ENCODE measurements at places on chromosomes 11 and 22. TPM values are rescaled to one million over a fixed set of nuclear protein-coding genes. Genes with fewer than 3 reads are reported as not detected.

The OVOL1 gene
- polyA plus RNA-seq: 0.34 TPM

The INS gene
- polyA plus RNA-seq: not detected

DNA sequence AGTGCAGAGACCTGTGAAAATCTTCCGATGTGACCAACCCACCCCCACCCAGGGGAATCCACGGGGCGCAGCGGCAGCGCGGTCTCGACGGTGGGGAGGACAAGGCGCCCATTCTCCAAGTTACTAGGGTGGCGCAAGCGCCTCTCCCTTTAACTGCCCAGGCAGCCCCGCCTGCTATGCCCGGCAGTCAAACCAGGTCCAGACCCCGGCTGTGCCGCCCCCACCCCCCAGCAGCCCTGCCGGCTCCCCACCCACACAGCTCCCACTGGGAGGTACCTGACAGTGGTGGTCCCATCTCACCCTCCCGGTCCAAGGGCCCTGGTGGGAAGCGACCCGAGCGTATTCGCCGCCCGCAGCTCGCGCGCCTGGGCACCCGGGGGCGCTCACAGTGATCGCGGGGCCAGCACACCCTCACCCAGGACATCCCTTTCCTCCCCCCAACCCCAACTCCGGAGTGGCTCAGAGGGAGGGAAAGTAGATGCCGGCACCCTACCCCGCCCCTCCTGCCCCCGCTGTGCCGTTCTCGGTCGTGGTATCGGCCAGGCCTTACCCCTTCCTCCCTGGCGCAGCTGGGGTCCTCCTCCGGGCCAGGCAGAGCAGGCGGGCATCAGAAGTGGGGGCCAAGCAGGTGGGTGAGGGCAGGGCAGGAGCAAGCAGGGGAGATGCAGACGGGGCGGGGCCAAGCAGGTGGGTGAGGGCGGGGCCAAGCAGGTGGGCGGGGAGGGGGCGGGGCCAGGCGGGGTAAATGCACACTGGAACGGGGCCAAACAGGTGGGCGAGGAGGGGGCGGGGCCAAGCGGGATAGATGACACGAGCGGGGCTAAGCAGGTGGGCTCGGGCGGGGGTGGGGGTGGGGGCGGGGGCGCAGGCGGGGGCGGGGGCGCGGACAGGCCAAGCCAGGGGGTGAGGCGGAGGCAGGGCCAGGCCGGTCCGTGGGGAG lies at the start of gene TRPM5:
TSS of gene TRPM5 (minus strand) at position 634 of the 940 bp plus-strand sequence. CDS start 21,478 bp downstream, outside the sequence.
- peak; percentile 82 for DNase-seq

DNA sequence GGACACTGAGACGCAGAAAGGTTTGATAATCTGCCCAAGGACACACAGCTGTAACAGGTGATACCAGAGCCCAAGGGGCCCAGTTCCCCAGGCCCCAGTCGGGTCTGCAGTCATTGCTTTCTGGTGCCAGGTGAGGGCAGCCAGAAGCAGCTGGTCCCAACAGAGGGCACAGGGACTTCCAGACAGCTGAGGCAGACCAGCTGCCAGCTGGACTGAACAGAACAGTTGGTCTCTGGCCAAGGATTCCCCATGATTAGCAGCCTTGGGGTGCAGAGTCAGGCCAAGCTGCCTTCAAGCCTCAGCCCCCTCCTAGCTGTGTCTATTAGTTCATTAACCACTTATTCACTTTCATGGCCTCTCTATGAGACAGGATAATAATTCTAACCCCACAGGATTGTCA lies 105.6 kb downstream of the RRAS2 start:
- no peak for DNase-seq

- no peak for DNase-seq
Measured at GRCh38 chr11:86591631-86592030, 80.8 kb downstream of the ME3 start.

The PHOX2A gene
- polyA plus RNA-seq: not detected

DNA sequence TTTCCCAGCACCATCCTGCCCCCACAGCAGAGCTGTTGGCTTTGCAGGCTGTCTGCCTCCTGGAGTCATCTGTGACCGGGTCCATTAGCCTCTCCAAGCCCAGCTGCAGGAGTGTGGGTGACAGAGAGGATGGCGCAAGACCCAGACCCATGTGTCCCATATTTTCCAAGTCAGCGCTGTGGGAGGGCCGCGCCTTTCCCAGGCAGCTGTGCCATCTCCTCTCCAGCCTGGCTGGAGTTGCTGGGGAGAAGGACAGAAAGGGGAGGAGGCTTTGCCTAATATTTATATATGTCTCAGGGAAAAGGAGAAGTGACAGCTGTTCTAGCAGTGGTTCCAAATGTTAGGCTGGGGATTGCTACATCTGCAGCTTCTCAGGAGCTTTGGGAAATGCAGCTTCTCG lies 15.7 kb downstream of the DTX4 start:
- DNase-seq: peak; percentile 62

DNA sequence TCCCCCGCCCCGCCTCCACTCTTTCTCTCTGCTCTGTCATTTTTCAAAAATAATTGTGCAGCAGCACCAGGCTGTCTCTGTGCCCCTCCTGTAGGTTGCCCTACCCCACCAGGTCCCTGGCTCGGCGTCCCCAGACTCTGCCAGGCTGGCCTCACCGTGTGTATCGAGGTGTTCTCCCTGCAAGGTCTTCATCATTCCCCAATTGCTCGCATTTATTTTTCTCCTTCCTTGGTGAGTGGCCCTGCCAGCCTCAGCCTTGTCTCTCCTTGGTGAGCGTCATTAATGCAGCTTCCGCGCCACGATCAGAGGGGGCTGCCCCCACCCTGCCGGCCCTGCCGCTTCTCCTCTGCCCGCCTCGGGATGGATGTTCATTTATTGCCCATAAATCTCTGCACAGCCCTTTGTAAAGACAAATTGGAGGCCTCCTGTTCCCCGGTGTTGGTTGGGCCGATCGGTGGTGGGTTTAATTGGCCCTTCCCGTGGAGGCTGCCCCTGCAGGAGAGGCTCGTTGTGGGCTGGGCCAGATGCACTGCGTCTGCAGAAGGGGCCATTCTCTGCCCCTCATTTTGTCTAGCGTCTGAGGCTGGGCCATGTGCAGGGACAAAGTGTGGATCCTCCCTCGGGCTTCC lies 33.2 kb downstream of the RTN4R start:
- no peak for DNase-seq

The MRGPRX3 gene
- polyA plus RNA-seq: not detected

DNA sequence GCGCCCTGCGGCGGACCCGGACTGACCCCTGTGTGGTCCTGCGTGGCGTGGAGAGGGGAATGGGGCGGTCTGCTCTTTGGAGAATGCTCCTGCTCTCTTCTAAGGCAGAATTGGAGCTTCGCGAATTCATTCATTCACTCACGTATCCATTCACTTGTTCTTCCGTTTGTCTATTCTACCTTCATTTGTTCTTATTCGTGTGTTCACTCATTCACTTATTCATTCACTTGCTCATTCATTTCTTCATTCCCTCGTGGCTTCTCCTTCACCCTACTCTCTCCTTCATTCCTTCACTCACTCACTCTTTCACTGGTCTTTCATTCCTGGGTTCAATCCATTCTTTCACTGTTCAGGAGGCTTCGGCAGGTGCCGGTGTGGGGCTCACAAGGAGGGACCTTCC lies 69.6 kb downstream of the WNT7B start:
- DNase-seq: no peak

- no peak for DNase-seq
Measured at GRCh38 chr11:65113361-65113756, 1.7 kb downstream of the TM7SF2 start.

- no peak for DNase-seq
Measured at GRCh38 chr11:17516551-17517150, 27.6 kb downstream of the USH1C start.
